ENCODE measurements at places on chromosomes 6 and 20. TPM values are rescaled to one million over a fixed set of nuclear protein-coding genes. Genes with fewer than 3 reads are reported as not detected.
A peak's percentile ranks its signal among the peaks of the same experiment; 100 is the strongest.

DNA sequence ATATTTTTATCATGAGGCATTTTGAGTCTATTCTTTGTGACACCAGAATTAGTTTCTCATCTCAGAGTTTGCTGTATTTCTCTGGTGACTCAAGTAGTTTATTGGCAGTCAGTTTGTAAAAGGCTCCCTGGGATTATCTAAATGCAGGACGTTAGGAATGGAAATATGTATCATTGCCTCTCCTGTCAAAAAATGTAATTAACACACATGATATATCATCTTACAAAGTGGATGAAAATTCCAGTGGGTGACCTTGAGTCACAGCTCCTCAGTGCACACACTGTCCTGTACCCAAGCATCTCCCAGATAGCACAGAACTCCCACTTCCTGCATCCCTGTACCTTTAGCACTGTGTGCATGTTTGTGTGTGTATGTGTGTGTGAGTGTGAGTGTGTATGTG is 258.6 kb downstream of the LAMA2 start:
- no peak for DNase-seq

DNA sequence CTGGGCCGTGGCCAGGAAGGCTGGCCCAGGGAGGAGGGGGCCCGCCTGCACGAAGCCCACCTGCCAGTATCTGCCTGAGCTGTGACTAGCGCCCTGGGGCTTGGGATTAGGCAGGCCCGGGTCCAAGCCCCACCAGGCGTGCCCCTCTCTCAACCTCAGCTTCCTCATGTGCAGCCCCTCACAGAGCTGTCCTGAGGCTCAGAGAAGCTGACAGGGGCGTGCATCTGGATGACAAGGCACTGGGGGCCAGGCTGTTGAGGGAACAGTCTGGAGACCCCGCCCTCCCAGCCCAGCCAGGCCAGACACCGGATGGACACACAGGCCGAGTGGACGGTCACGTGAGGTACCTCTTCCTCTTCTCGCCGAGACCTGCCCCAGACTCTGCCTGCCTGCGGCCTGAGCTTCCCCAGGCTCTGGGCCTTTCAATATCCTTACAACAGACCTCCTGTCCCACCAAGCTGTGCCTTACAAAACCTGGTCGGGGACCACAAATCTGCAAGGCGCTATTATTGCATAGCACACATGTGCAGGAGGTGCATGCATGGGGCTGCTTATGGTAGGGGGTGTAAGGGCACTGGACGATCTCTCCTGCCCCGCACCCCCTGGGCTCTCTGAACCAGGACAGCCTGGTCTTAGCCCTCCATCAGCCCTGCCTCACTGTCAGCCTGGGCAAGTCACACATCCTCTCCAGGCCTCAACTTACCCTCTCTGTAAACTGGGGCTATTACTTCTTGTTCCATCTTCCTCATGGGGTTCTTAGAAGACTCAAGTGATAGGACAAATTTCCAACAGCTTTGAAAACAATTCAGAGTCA is 20.0 kb downstream of the NOL4L start:
- peak; percentile 32 for DNase-seq

DNA sequence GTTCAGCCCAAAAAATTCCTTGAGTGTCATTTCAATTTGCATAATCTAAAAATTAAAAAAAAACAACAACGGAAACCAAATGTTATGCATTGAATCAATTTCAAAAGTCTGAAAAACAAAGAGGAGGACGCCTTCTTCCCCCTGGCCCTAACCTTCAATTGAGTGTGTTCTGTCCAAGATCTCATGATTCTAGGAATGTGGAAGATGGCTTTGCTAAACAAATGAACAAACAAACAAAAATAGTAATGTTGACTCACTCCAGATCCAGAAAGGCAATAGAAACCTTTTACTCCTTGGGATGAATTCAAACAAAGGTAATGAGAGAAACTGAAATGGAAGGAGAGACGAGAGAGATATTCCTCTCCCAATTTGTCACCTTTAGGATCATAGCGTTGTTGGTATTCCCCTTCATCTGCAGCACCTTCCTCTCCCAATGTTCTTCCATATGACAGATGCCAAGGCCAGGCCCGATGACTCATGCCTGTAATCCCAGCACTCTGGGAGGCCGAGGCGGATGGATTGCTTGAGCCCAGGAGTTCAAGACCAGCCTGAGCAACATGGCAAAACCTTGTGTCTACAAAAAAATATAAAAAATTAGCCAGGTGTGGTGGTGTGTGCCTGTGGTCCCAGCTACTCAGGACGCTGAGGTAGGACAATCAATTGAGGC is 109.2 kb upstream of the ADGRF1 start:
- no peak for DNase-seq

- DNase-seq = peak; percentile 66
Observed at GRCh38 chr6:153787341-153787606, 251.8 kb upstream of the OPRM1 start.

ECT2L gene
- not detected for total RNA-seq

PIGU gene
- 24.3 TPM for total RNA-seq

TBXT gene
- not detected for total RNA-seq

PDE10A gene
- 1.7 TPM for total RNA-seq

- DNase-seq = no peak
Observed at GRCh38 chr6:149905911-149906371, 8.0 kb upstream of the RAET1E start.

GRCh38 chr6:90329386-90330077 is 32.9 kb upstream of the BACH2 start:
- no peak for DNase-seq

GRCh38 chr6:168950858-168951214 is 302.8 kb downstream of the THBS2 start:
- no peak for DNase-seq

FKBP5 gene
- 22.1 TPM for total RNA-seq

DNA sequence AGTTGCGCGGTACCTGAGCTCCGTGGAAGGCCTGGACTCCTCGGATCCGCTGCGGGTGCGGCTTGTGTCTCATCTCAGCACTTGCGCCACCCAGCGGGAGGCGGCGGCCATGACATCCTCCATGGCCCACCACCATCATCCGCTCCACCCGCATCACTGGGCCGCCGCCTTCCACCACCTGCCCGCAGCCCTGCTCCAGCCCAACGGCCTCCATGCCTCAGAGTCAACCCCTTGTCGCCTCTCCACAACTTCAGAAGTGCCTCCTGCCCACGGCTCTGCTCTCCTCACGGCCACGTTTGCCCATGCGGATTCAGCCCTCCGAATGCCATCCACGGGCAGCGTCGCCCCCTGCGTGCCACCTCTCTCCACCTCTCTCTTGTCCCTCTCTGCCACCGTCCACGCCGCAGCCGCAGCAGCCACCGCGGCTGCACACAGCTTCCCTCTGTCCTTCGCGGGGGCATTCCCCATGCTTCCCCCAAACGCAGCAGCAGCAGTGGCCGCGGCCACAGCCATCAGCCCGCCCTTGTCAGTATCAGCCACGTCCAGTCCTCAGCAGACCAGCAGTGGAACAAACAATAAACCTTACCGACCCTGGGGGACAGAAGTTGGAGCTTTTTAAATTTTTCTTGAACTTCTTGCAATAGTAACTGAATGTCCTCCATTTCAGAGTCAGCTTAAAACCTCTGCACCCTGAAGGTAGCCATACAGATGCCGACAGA is 9.9 kb downstream of the HEY2 start:
- peak; percentile 16 for DNase-seq

Measured in mucosa of descending colon (tissue), 3 donors.